NCI-H187 treated with DMSO at 0.1 percent for 48 hours (cell line): ENCODE measurements at places on chromosomes 6 and 20.

DNA sequence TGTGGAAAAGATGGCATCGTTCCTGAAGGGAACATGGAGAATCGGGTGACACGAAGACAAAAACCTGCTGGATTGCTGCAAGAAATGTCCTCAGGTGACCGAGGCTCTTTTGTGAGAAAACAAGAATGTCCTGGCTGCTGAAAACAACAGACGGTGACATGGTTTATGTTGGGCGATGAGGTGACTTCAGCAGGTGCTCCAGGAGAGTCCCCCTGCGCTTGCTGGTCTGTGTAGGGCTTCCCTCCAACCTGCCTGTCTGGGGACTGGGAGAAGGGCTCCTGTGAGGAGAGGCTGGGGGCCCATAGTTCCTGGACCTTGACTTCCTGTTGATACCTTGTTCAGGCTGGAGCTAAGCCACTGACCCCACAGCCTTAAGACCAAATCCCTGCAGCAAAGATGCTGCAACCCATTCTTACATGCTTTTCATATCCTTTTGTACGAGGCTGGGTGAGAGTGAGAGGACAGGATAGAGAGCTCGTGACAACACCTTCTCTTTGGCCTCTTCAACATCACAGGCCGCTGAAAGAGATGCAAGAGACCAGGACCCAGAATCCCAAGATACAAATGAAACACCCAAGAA is 134.8 kb downstream of the CD83 start:
- no peak for DNase-seq

DNA sequence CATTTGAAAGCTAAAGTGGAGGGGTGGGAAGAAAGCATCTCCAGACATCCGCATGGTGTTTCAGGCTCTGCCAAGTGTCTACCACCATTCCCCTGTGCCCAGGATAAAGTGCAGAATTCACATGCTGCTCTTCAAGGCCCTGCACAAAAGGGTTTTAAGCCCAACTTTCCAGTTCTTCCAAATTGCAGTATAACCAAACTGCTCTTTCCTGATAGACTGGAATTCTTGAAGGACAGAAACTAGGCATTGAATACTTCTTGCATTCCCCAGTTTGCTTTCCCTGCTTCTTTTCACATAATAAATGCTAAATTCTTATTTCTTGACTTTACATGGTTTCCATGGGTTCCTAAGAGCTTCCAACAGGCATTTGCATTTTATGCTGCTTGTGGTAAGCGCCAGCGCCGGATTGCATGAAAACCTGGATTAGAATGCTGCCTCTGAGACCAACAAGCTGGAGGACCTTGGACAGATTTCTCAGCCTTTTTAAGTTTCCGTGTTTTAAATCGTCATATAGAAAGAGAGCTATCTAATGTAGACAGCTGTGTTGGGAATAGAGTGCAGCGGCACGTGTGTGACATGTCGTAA is 7.9 kb downstream of the SOX4 start:
- no peak for DNase-seq

DNA sequence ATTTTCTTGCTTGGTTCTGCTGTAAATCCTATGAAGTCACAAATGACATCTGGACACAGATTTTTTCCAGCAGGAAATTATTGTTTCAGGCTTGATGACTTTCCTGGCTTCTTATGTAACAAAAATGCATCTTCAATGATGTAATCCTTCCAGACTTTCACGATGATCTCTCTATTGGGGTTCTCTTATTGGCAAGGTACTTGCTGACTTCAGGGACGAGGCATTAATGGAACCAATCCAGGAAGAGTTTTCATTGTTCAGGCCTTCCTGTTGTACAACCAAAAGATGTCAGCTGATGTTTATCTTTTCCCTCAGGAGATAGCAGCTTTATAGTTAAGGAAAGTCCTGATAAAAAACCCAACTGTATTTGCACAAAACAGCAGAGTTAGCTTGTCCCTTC is 118.5 kb upstream of the MMS22L start:
- DNase-seq = no peak

- DNase-seq = no peak
Measured at GRCh38 chr6:165847407-165848085, 184.5 kb upstream of the PDE10A start.

GRCh38 chr6:35152067-35152707 is 11.0 kb upstream of the TCP11 start:
- DNase-seq = no peak

GRCh38 chr6:42177514-42178364 is 4.6 kb downstream of the GUCA1A start:
- DNase-seq = no peak

GRCh38 chr6:72182337-72183246 is 296.2 kb downstream of the RIMS1 start:
- peak; percentile 63 for DNase-seq

- no peak for DNase-seq
Measured at GRCh38 chr6:130720076-130720715, 107.0 kb upstream of the SMLR1 start.

DNA sequence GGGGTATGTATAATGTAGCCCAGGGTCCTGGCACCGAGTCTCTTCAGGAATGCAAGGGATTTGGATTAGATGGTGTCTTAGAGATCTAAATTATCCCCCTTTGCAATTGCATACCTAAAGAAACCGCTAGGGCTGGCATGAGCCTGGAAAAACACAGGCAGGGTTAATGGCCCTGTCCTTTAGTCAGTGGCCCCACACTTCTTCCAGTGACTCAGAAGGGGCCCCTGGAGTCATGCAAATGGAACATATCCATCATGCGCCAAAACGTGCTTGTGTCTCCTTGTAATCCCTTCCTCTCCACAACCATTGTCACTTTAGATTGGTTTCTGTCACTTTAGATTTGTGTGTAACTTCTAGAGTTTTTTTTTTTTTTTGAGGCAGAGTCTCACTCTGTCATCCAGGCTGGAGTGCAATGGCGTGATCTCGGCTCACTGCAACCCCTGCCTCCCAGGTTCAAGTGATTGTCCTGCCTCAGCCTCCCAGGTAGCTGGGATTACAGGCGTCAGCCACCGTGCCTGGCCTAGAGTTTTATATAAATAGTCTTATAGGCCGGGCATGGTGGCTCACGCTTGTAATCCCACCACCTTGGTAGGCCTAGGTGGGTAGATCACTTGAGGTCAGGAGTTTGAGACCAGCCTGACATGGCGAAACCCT is 8.7 kb upstream of the MYBL2 start:
- DNase-seq = no peak

DNA sequence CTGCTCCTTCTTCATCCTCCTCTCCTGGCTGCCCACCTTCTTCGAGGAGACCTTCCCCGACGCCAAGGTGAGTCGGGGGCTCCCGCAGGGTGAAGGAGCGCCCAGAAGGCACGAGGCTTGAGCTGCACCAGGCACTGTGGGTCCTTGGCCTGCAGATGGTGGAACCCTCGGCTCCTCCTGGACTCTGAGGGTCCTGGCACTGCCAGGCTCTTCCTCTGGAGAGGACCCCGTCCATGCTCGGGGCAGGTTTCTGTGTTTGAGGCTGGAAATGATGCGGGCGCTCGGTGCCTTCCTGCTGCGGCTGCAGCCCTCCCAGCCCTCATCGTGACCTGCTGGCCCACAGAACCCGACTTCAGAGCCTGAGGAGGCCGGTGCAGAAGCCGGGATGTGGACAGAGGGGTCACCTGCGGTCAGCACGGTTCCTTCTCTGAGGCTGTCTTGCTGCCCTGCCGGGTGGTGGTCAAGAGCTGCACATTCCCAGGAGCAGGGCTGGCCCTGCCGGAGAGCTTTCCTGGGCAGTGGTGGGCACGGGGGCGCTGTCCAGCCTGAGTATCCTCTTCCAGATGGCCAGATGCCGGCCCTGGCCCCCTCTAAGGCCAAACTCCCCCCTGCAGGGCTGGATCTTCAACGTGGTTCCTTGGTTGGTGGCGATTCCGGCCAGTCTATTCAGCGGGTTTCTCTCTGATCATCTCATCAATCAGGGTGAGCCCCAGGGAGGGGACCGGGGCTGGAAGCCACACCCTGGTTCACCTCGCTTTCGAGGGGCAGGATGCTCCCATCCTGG is 11.3 kb downstream of the SLC17A9 start:
- no peak for DNase-seq
